ENCODE measurements at places on chromosomes 5 and 9.

- DNase-seq = peak; percentile 41
These were observed 6.0 kb downstream of the B4GALT1 start for GRCh38 chr9:33161011-33161588.

DNA sequence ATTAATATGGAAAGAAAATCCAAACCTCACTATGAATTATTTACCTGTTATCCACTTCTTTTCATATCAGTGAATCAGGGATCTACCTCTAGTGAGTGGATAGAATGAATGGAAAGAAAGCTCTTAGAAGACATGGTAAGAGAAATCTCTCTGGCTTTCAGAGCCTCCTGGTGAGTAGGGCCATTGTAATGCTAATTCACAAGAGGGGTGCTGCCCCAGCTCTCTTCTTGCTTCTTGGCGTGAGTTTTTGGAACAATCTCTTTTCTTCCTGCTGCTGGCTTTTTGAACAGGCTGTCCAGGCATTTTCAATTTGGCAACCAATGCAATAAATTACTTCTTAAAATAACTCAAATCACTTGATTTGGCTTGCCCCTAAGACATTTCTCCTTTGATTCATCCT lies 49.9 kb upstream of the KCNN2 start:
- no peak for DNase-seq

- peak; percentile 3 for DNase-seq
These were observed 132.2 kb downstream of the FBXO4 start for GRCh38 chr5:42057254-42057690.

GRCh38 chr9:37200433-37201005 lies 80.1 kb downstream of the ZCCHC7 start:
- no peak for DNase-seq

- no peak for DNase-seq
These were observed 3.1 kb upstream of the NDUFS4 start for GRCh38 chr5:53557386-53557785.

- no peak for DNase-seq
These were observed 33.5 kb downstream of the PDGFRB start for GRCh38 chr5:150122158-150122510.

DNA sequence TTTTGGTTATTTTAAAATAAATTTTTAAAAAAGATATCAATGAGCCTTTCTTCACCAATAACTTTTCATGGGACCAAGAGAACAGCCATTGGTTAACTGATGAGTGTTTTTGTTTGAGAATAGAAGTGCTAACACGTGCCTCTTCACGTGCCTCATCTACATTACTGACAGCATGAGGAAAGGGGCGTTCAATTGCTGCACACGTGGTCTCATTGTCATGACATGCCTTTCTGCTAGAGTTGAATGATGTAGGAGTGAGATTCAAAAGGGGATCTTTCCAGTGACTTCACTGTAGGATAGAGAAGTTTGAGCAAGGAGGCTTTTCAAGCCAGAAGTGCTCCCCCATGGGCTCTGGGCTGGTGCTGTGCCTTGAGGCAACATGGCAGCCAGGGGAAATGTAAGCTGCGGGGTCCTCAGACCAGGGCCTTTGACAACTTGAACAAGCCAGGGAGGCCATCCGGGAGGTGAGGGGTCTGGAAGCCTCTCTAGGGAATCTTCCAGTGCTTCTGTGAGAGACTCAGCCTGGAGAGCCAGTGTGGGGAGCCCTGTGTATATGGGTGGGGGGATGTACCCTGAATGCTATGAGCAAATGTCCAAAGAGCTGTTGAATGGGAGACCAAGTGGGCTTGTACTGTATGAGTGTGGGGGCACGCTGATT lies 51.2 kb upstream of the FSTL4 start:
- DNase-seq = no peak

DNA sequence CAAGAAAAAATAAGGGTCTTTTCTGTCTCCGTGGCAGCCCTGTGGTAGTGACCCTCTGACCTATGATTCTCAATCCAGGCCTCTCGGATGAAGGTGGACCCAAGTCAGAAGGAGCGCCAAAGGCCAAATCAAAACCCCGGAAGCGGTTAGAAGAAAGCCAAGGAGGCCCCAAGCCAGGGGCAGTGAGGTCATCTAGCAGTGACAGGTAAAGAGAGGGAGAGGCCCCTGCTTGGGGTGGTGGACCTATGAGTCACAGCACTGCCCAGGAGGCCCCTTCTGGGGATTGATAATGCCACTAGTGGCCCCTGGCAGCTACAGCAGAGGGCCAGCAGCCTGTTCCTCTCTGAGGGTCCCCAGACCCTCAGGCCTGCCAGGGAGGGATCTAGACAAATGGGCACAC lies 6.4 kb upstream of the SLC2A8 start:
- no peak for DNase-seq

- no peak for DNase-seq
These were observed 868 bp upstream of the C1QTNF2 start for GRCh38 chr5:160371294-160371693.

- no peak for DNase-seq
These were observed 123.6 kb downstream of the C5orf15 start for GRCh38 chr5:133844836-133845235.

- DNase-seq = no peak
These were observed 16.1 kb downstream of the SLC22A4 start for GRCh38 chr5:132310141-132310834.

GRCh38 chr5:45105491-45105994 lies 296.8 kb downstream of the MRPS30 start:
- no peak for DNase-seq

DNA sequence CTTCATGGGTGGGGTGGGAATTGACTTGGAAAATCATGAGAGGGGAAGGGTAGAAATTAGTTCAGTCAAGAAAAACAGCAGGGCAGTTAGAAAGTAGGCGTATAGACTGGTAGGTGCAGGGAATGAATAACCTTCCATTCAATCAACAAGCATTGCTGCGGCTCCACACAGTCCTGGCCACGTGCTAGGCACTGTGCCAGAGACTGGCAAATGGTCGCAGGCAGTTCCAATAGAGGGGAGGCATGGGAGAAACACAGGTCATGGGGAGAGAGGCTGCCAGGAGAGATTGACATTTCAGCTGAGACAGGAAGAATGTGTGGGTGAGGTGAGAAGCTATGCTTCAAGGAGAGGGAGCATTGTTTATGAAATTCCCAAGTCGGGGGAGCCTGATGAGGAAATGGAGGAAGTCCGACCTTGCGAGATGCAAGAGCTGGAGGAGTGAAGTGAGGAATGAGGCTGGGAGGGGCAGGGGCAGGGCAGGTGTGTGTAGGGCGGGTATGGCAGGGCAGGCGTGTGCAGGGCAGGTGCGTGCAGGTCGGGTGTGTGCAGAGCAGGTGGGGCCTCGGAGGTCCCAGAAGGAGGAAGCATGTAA lies 54.4 kb upstream of the PPARGC1B start:
- peak; percentile 54 for DNase-seq

DNA sequence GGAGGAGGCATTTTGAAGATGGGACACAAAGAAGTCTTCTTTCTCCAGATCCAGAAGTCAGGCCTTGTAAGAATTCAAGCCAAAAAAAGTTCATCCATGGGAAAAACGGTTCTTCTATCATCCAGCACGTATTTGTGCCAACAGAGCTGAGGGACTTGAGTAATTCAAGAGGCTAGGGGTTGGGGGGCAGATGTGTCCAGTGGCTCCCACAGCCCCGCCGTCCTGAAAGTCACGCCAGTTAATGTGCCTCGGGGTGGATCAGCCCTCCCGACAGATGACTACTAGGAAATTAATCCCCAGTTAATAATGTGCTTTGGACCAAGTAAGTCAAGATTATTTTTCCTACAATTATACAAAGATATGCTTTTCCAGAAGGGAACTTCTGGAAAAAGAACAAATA lies 23.4 kb downstream of the NREP start:
- DNase-seq = no peak

GRCh38 chr9:27627188-27627564 lies 53.9 kb upstream of the C9orf72 start:
- no peak for DNase-seq

DNA sequence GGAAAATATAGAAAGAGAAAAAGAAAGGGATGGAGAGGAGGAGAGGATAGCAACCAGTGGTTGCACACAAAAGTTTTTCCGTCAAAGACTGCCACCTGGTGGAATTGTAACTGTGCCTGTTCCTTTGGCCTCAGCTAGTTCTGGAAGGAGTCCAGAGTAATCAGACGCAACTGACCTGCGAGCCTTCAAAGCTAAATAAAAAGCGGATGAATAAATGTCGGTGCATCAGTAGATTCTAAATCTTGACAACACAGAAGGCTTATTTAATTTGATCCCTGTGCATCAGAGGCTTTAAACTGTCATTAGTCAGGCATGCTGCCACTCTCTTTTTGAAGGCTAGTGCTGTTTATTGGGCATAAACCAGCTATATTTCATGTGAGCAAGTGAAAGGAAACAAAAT lies 132.9 kb upstream of the ACO1 start:
- peak; percentile 86 for DNase-seq

DNA sequence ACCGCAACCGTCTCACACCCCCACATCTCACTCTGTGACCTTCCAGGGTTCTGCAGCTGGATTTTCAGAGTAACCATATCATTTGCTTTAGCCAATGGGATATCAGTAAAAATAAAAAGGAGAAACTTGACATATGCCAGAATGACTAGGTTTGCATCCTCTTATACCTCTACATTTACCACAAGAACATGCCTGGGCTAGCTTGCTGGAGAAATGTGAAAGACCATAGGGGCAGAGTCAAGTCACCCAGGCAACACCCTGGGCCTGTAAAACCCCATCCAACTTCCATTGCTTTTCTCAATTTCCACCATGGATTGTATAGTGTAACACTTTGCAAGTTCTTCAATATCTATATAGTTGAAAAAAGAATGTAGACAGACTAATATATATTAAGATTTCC lies 731.1 kb downstream of the PTPRD start:
- DNase-seq = no peak

DNA sequence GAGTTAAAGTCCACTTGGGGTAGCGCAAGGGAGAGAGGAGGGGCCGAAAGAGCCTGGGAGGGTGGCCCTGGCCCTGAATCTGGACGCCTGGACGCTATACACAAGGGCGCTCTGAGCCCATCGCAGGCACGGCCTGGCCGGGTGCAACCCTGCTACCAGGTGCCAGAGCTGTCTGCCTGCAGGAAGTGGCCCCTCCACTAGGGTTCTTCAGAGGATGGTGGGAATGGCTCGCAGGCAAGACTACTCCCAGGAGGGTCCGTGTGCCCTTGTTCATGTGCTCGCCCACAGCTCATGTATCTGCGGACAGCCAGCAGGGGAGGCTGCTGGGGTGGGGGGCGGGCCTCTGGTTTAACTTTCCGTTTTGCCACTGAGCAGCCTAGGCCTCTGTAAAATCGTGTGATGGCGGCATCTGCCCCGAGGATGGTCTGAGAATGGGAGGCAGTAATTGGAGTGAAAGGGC lies 1.4 kb upstream of the NKD2 start:
- no peak for DNase-seq

GRCh38 chr5:59645380-59645779 lies 248.1 kb downstream of the PDE4D start:
- no peak for DNase-seq

- DNase-seq = no peak
These were observed 336.8 kb downstream of the GLIS3 start for GRCh38 chr9:3962971-3963642.

DNA sequence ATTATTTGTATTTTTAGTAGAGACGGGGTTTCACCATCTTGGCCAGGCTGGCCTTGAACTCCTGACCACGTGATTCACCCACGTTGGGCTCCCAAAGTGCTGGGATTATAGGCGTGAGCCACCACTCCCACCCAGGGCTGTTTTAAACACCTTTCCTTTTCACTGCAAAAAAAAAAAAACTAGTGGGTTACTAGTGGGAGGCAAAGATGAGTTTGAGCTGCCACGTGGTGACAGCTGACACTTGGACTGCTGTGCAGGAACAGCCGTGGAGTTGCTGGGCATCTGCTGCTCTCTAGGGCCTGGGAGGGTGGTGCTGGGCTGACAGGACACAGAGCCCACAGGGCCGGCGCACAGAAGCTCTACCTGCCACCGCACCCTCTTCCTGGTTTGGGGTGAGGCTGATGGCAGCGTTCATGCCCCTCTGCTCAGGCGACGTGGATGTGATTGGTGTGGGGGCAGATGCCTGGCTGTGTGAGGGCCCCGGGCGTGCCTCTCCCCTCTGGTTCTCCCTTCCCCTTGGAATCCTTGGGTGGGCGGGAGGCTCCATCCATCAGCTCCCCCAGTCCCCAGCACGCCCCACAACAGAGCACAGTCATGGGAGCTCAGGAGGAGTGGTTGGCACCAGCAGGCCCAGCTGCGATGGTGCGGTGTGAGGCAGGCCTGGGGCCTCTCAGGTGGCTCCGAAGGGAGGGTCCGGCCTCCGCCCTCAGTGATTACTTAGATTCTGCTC lies 16.9 kb downstream of the RABL6 start:
- DNase-seq = no peak

DNA sequence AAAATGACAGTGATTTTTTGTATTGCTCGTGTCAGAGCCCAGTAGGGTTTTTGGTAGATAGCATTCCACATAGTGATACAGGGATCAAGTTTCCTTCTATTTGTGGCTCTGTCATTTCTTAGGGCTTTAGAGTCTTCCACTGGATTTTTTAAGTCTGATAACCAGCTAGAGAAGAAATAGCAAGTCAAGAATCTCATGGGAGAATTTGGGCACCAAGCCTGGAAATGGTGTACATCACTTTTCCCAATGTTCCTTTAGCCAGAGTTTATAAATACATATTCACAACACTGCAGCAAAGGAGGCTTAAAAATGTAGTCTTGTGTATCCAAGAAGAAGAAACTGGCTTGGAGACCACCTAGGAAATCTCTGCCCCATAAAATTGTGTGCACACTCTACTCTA lies 647.1 kb upstream of the KLF4 start:
- no peak for DNase-seq

DNA sequence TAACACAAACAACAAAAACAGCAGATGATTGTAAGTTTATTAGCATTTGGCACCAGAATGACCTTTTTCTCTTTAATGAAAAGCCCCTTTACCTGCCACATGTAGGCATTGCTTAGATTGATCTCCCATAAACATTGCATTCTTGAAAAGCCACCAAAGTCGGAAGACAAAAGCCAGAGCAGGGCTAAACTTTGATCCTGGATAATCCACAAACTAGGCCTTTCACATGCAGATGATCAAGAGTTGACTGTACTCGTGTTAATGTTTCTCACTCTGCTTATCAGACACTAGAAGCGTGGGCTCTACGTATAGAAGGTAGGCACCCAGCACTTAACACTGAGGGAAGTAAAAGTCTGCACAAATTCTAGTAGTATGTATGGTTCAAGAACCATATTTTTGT lies 21.0 kb upstream of the PHF2 start:
- no peak for DNase-seq

GRCh38 chr9:98958271-98958984 lies 14.7 kb downstream of the COL15A1 start:
- DNase-seq = no peak

DNA sequence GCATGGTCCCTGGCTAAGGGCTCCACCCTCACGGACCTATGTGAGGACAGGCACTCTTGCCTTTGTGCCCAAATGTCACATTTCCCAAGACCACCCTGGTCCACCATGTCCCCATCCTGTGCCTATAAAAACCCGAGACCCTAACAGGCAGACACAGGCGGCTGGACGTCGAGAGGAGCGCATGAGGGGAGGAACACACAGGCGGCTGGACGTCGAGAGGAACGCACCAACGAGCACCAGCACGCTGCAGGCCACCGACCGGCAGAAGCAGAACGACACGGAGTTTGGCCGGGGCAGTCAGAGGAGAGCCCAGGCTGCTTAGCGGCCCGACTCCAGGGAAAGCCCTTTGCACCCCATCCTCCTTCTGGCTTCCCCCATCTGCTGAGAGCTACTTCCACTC lies 119.9 kb downstream of the ADAMTS2 start:
- no peak for DNase-seq

Measured in NCI-H2029 treated with DMSO at 0.1 percent for 48 hours (cell line).